Mesendoderm (in vitro differentiated cells): ENCODE measurements at places on chromosomes 11 and 22.
A peak's percentile ranks its signal among the peaks of the same experiment; 100 is the strongest.

- DNase-seq, result no peak
- H3K4me3 ChIP-seq, result no peak overlapping the region
- no peaks in the 10 kb centered on the region for H3K4me1 ChIP-seq
- peaks cover 1% of the 10 kb centered on the region for H3K36me3 ChIP-seq
- H3K27me3 ChIP-seq, result no peaks in the 10 kb centered on the region
- H3K27ac ChIP-seq, result no peak overlapping the region
Measured at GRCh38 chr11:64892411-64892831, 14.0 kb upstream of the EHD1 start.

DNA sequence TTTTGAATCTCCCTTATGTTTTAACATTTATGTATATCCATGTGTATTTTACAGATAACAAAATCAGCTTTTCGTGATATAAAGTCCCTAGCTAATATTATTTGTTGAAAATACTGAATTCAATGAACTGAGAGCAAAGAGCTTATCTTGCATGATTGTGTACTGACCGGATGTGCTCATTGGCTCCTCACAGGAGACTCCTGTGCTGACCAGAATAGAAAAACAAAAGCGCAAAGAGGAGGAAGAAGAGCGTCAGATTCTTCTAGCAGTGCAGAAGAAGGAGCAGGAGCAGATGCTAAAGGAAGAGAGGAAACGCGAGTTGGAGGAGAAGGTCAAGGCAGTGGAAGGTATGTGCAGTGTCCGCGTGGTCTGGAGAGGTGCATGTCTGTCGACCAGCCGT is 39.4 kb upstream of the SLC25A18 start:
- H3K4me3 ChIP-seq, result no peak overlapping the region
- DNase-seq, result no peak
- H3K36me3 ChIP-seq, result peaks cover 2% of the 10 kb centered on the region

DNA sequence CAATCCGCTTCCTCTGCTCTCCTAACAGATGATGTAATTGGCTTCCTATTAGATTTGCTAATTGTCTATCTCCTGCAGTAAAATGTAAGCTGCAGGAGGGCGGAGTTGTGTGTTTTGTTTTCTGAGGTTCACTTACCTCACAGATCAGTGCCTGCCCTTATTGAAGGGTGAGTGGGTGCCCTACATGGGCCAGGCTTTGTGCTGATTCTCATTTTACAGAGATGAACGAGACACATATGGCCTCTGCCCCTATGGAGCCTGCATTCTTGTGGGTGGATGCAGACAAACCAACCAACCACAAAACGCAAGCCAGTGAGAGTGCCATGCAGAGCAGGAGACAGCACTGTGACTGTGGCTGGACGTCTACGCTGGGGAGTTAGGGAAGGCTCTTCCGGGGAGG is 9.9 kb downstream of the TESMIN start:
- H3K4me3 ChIP-seq, result no peak overlapping the region
- H3K36me3 ChIP-seq, result no peaks in the 10 kb centered on the region
- H3K4me1 ChIP-seq, result peaks cover 14% of the 10 kb centered on the region
- H3K27ac ChIP-seq, result no peak overlapping the region
- H3K27me3 ChIP-seq, result no peaks in the 10 kb centered on the region

DNA sequence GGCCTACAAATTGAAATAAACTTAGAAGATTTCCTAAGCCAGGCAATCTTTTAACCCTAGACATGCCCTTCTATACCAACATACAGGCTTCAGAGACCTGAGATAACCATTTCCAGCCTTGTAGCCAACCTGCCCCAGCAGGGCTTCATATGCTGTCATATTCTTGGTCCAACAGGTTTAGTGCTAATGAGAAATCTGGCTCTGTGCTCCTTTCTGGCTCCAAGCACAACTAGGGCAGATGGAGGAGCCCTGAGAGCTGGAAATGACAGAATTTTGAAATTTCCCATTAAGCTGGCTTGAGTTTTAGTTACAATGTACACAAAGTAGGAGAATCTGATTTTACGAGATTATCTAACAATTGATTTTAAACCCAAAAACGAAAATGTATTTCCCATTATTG is 323.0 kb upstream of the CCDC90B start:
- H3K27ac ChIP-seq, result no peak overlapping the region
- no peaks in the 10 kb centered on the region for H3K36me3 ChIP-seq
- no peak for DNase-seq
- no peak overlapping the region for H3K4me3 ChIP-seq
- no peaks in the 10 kb centered on the region for H3K27me3 ChIP-seq

GRCh38 chr11:16261836-16262644 is 94.3 kb downstream of the SOX6 start:
- no peak overlapping the region for H3K27ac ChIP-seq
- no peak overlapping the region for H3K4me3 ChIP-seq
- H3K27me3 ChIP-seq, result no peaks in the 10 kb centered on the region
- no peaks in the 10 kb centered on the region for H3K36me3 ChIP-seq
- DNase-seq, result no peak
- no peaks in the 10 kb centered on the region for H3K4me1 ChIP-seq

DNA sequence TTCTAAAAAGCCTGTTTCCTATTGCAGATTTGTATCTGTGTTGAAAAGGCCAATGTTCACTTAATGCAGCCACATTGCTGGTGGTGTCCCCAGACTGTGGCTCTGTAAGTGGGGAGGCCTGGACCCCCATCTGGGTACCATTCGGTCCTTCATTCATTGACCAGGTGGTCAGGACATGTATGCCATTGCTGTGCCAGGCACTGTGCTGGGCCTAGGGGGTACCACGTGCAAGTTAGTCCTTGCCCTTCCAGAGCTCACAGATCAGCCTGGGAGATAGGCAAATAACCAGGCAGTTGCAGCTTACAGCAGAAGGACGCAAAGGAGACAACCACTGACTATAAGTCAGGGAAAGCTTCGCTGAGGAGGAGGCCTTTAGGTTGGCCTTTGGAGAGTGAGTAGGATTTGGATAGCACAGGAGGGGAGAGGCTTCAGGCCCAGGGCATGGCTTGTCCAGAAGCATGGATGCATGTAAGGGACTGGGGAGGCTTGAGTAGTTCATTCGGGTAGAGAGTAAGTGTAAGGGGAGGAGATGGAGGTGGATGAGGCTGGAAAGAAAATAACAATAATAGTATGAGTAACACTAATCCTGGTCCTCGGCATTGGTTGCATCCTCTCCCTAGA is 5.0 kb downstream of the PRDM11 start:
- H3K4me3 ChIP-seq, result no peak overlapping the region
- no peak overlapping the region for H3K27ac ChIP-seq
- H3K4me1 ChIP-seq, result no peaks in the 10 kb centered on the region

- no peaks in the 10 kb centered on the region for H3K36me3 ChIP-seq
- DNase-seq, result peak; percentile 20
- H3K27ac ChIP-seq, result no peak overlapping the region
- H3K27me3 ChIP-seq, result no peaks in the 10 kb centered on the region
- no peaks in the 10 kb centered on the region for H3K4me1 ChIP-seq
Measured at GRCh38 chr11:28289444-28289843, 181.3 kb downstream of the METTL15 start.

- H3K4me1 ChIP-seq, result no peaks in the 10 kb centered on the region
- DNase-seq, result no peak
- no peaks in the 10 kb centered on the region for H3K36me3 ChIP-seq
- no peak overlapping the region for H3K4me3 ChIP-seq
Measured at GRCh38 chr11:84503503-84503902, 1123.6 kb downstream of the DLG2 start.

DNA sequence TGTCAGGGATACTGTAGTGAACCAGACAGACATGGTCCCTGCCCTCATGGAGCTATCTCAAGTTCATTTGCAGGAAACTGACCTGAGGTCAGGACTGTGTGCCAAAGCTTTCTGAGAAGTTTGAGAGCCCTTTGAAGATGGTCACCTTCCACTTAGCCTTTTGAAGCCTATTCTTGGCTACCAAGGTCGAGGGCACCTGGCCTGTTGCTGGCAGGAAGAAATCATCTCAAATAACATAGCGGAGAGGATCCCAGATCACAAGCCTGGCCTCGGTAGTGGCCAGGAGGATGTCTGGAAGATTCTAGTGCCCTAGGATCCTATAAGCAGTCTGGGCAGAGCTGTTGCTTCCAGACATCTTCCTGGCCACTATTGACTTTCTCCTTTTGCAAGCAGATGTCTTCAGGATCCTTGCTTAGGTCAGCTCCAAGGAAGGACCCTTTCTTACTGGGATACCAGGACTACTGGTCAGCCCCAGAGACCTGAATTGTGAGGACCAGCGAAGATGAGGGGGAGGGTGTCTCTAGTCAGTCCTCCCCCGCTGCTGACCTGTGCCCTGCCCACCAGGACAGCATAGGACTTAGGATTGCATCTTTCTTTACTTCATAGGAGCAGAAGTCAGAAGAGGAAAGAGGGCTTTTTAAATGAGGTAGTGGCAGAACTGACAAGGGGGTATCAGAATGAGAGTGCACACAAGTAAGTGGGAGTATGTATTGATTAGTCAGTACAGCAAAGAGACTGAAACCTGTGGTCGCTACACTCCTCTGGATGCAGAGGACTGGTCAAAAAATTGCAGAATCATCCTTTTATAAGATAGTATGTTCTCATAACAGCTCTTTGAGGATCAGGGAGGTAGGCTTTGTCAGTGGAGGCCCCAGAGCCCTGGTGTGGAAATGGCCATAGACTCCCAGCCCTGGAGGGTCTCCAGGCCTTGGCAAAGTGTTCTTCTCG is 94.8 kb downstream of the TEAD1 start:
- no peaks in the 10 kb centered on the region for H3K27me3 ChIP-seq
- DNase-seq, result no peak
- H3K4me1 ChIP-seq, result peaks cover 11% of the 10 kb centered on the region
- no peak overlapping the region for H3K4me3 ChIP-seq

DNA sequence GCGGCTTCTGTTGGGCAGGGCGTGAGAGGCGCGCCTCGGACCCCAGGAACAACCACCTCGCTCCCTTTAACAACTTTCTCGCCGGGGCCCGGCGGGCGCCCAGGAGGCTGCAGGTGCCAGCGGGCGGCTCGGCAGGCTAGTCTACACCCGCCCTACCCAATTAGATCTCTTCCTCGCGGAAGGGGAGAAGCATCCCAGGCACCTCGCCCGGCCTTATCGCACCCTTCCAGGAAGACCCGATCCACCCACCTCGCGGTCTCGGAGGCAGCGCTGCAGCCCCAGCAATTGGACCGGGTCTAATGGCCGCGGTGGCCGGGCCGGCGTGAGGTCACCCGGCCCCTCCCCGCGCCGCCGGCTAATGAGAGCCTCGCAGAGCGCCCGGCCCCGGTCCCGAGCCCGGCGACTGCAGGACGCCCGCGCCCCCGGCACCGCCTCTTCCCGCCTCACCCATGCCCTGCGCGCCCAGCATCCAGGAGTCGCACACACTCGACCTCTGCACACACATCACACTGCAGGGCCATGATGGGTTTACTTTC is at the start of gene PLAAT3:
TSS of gene PLAAT3 (minus strand) at position 298 of the 536 bp plus-strand sequence. CDS start 419 bp downstream, outside the sequence.
- H3K4me1 ChIP-seq, result peaks cover 7% of the 10 kb centered on the region
- H3K27me3 ChIP-seq, result no peaks in the 10 kb centered on the region
- no peaks in the 10 kb centered on the region for H3K36me3 ChIP-seq
- H3K27ac ChIP-seq, result peak within 1 kb of the TSS; percentile 15
- peak within 1 kb of the TSS; percentile 1 for H3K4me3 ChIP-seq

DNA sequence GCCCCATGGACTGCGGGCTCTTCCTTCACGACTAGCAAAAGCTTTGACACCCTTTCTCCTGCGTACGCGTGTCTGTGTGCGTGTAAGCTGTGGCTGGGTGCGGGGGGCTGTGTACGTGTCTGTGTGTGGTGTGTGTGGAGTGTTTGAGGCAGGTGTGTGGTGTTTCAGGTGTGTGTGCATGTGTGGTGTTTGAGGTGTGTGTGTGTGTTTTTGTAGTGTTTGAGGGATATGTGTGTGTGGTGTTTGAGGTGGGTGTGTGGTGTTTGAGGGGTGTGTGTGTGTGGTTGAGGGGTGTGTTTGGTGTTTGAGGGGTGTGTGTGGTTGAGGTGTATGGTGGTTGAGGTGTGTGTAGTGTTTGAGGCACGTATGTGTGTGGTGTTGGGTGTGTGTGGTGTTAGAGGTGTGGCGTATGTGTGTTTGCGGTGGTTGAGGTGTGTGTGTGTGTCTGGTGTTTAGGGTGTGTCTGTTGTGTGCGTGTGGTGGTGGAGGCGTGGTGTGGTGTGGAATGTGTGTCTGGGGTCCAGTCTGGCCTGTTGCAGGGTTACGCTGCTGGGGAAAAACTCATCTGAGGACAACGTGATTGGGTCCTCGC is 687 bp upstream of the ARSA start:
- H3K27me3 ChIP-seq, result no peaks in the 10 kb centered on the region
- DNase-seq, result no peak
- H3K4me3 ChIP-seq, result peak overlapping the region; percentile 49
- no peaks in the 10 kb centered on the region for H3K36me3 ChIP-seq
- no peak overlapping the region for H3K27ac ChIP-seq
- no peaks in the 10 kb centered on the region for H3K4me1 ChIP-seq

GRCh38 chr11:113317339-113317738 is 3.0 kb downstream of the TTC12 start:
- H3K4me1 ChIP-seq, result no peaks in the 10 kb centered on the region
- H3K27me3 ChIP-seq, result no peaks in the 10 kb centered on the region
- DNase-seq, result peak; percentile 64
- no peak overlapping the region for H3K27ac ChIP-seq
- no peaks in the 10 kb centered on the region for H3K36me3 ChIP-seq
- H3K4me3 ChIP-seq, result no peak overlapping the region

GRCh38 chr11:7514099-7514591 is 346 bp downstream of the PPFIBP2 start:
- no peaks in the 10 kb centered on the region for H3K27me3 ChIP-seq
- H3K36me3 ChIP-seq, result no peaks in the 10 kb centered on the region
- H3K27ac ChIP-seq, result no peak overlapping the region
- no peak for DNase-seq
- peak overlapping the region; percentile 38 for H3K4me3 ChIP-seq

- H3K4me1 ChIP-seq, result no peaks in the 10 kb centered on the region
- no peaks in the 10 kb centered on the region for H3K27me3 ChIP-seq
- no peak overlapping the region for H3K4me3 ChIP-seq
- no peaks in the 10 kb centered on the region for H3K36me3 ChIP-seq
Measured at GRCh38 chr11:41866525-41866924, 407.1 kb upstream of the LRRC4C start.

- H3K27me3 ChIP-seq, result no peaks in the 10 kb centered on the region
- no peak for DNase-seq
- H3K4me1 ChIP-seq, result no peaks in the 10 kb centered on the region
- no peaks in the 10 kb centered on the region for H3K36me3 ChIP-seq
Measured at GRCh38 chr22:47433627-47434026, 671.2 kb downstream of the TBC1D22A start.

DNA sequence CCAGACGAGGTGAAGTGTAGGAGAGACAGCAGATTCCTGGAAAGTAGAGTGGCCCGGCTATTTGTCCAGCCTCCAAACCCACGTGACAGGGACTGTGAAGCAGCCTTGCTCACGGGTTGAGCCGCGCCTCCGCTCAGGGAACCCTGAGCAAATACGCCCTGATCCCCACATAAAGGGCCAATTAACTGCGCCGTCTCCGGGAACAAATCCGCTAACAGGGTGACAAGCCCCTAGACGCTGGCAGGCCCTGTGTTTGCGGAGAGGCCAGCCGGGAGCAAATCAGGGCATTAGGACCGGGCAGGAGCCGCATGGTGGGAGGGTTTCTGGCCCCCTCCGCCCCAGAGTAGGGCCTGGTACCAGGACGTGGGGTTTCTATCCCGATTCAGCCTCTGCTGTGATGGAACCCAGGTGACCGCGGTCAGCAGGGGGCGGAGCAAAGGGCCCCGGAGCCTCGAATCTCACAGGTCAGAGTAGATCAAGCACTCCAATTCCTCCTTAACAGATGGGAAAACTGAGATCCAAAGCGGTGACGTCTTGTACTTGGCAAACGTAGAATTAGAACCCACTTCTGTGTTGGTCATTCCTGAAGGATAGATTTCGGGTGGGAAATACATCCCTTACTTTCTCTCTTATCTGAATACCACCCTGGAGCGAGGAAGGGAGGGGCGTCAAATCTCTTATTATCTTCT is 2.0 kb upstream of the ROBO3 start:
- no peak overlapping the region for H3K4me3 ChIP-seq
- peak; percentile 19 for DNase-seq
- H3K27ac ChIP-seq, result no peak overlapping the region
- H3K36me3 ChIP-seq, result no peaks in the 10 kb centered on the region
- no peaks in the 10 kb centered on the region for H3K4me1 ChIP-seq
